ENCODE measurements at places on chromosomes 6 and 20.

DNA sequence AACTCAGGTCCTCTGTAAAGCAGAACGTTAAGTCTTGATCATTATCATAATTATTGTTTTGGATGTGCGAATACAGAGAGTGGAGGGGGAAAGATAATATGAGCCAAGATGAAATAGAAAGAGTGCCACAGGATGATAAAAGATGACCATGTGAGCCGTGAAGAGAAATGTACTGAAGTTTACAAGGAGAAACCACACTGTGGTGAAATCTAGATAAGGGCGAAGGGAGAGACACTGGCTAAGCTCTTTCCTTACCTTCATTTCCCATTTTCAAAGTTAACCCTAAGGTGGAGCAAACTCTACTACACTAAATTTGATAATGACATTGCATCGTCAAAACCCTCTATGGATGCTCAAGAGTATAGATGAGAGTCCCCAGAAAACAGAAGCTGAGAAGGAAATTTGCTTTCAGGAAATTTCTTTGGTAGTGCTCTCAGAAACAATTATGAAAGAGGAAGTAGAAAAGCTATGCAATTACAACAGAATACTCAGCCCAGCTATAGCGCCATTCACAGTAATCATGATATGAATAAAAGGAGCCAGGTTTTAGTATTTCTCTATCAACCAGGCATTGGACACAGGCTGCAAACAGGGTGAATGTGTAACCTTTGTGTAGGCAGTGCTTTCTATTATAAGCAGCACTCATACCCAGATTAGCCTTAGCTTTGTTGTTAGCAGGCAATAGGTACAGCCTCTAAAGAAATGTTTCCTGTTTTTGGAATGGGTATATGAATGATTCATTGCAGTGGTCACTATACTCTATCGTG is 1080.7 kb downstream of the GRIK2 start:
- DNase-seq: no peak

DNA sequence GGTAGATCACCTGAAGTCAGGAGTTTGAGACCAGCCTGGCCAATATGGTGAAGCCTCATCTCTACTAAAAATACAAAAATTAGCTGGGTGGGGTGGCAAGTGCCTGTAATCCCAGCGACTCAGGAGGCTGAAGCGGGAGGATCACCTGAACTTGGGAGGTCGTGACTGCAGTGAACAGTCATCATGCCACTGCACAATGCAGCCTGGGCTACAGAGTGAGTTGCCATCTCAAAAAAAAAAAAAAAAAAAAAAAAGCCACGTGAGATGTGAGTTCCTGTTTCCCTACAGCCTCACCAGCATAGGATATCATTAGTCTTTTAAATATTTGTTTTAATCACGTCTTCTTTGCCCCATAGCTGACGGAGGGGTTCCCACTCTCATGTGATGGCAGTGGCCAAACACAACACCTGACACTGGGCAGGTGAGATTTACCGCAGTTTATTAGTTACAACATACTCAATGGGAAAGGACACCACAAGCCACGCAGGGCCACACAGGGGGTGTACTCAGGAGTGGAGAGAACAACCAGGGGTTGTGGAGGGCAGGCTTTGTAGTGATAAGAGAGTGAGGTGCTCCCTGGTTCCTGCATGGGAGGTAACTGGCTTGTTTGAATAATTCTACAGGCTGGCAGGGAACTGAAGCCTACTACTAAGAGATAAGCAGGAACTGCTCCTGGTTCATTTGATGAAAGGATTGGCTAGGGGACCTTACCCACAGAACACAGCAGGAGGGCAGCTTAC is 4.6 kb upstream of the LZTS3 start:
- DNase-seq: no peak

DNA sequence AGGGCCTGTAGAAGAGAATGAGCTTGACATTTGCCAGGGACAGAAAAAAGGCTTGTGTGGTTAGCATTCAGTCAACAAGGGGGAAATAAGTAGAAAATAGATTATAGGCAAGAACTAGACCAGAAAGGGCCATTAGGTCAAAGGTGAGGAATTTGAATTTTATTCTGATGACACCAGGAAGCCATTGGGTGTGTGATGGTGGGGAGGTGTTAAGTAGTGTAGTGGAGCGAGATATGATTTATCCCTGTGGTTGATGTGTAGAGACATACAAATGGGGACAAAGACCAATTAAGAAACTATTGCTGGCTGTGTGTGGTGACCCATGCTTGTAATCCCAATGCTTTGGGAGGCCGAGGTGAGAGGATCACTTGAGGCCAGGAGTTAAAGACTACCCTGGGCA is 11.0 kb downstream of the DSTN start:
- no peak for DNase-seq

GRCh38 chr20:57313230-57313629 is 16.4 kb upstream of the SPO11 start:
- DNase-seq: no peak
